Non-pigmented ciliary epithelial cell (primary cell): ENCODE measurements at places on chromosomes 1 and 21.

- peak; percentile 18 for DNase-seq
Measured at GRCh38 chr1:17768651-17769241, 13.6 kb downstream of the ACTL8 start.

DNA sequence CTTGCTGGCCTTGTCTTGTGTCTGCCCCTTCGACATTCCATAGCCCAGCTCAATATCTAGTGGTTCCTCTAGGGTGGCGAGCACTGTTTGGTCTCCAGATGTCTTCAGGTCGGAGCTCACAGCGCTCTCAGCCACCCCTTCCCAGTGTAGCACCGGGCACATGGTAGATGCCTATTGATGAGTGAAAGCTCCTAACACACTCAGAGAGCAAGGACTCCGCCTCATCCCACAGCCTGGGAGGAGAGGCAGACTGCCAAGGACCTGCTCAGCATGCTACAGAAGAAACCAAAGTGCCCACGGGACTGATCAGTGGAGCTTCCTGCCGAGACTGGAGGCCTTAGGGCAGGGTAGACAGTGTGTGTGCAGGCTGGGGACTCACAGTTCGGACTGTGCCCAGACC is 10.9 kb downstream of the PCSK9 start:
- DNase-seq, result peak; percentile 38

GRCh38 chr1:232390590-232390989 is 239.3 kb downstream of the SIPA1L2 start:
- DNase-seq, result no peak

GRCh38 chr1:18573170-18573569 is 57.5 kb upstream of the PAX7 start:
- DNase-seq, result no peak

DNA sequence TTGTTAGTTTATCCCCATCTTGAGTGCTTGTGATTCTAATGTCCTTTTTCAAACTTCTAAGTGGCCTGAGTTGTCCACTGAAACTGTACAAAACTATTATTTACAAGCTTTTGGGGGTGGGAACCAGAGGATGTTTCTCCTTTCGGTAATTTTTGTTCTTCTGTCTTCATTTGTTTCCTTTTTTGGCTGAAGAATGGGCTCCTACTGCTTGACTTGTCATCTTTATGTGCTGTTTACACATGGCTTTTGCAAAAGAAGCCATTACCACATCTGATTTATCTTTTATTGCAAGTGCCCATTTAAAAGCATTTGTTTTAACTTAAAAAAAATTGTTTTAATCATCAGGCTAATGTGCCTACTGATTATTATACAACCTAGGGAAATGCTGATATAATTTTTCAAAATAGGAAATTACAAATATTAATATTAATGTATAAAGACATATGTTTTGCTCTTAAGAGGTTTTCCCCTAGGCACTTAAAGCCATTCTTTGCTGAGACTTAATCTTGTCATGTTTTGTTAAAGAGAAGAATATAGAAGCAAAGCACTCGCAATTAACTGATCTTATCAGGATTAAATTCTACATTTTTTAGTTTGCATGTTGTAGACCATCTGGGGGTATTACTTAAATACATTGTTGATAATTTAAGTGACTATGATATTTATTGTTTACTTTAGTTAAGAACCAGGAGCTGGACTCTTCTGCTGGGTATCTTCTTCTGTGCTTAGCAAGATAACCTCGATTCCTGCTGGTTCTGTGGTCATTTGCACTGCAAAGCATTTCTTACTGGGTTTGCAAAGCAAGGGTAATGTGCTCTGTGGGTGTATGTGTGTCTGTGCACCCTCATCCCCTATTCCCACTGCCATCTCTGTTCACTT is 40.1 kb downstream of the TMEM200B start:
- DNase-seq, result no peak

- DNase-seq, result peak; percentile 22
Measured at GRCh38 chr1:56516539-56517252, 62.7 kb downstream of the PLPP3 start.

- no peak for DNase-seq
Measured at GRCh38 chr1:172480431-172480830, 36.6 kb upstream of the PIGC start.

GRCh38 chr1:53693339-53693738 is 45.6 kb downstream of the GLIS1 start:
- no peak for DNase-seq

- no peak for DNase-seq
Measured at GRCh38 chr21:37219761-37220432, 47.2 kb downstream of the VPS26C start.

DNA sequence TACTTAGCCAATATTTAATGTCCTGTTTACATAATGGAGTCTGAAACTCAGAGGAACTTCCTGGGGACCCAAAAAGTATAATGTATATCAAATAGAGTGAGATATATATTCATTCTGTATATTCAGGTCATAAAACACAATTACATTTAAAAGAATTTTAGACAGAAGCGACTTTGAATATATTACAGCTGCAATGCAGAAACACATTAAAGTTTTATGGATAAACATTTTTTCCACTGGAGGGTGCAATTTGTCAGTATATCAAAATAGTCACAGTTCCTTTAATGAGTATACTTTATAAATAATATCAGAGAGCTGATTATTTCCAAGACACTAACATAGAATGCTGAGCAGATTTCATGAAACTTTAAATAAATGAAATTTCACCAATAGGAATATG is 43.9 kb upstream of the CRB1 start:
- DNase-seq, result no peak

GRCh38 chr21:46213620-46214286 is 14.8 kb downstream of the LSS start:
- DNase-seq, result no peak

DNA sequence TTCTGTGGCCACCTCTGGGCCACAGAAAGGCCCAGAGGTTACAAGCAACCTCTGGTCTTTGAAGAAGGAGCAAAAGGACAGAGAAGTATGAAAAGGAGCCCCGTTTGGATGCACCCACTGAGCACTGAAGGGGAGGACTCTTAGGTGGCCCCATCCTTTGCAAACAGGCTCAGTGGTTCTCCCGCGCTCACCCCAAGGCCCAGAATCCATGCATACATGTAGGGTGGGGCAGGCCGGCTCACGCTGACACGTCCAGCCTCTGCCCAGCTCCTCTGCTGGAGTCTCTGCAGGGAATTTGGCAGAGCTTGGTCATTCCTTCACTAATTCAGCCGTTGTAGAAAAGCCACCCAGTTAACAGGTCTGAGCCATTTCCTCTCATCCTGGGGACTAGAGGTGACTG is 61.3 kb upstream of the AJAP1 start:
- no peak for DNase-seq

GRCh38 chr1:25425098-25426085 is 4.8 kb upstream of the RHCE start:
- no peak for DNase-seq

DNA sequence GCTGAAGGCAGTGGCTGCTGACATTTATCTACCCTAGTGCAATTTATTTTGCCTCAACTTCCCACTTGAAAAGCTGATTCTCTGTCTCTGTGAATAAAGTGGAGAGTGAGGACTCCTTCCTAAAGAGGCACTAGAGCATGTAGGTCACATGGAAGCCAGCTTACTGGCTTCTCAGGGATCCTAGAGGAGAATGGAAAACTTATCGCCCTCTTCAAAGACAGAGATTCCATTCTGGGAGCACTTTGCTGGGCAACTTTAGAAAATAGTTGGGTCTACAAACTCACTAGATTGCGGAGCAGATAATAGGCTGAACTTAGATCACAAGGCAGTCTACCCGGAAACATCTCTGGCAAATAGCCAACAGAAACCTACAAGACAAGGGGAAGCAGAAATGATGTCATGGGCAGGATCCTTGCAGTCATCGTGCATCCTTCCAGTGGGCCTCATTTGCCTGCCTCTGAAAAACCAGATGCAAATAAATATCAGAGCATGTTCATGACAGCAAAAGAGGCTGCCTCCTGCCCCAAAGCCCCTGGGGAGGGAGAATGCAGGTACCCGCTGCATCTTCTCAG is 104.8 kb upstream of the BARHL2 start:
- DNase-seq, result no peak

- no peak for DNase-seq
Measured at GRCh38 chr21:32728456-32728839, 635 bp upstream of the SYNJ1 start.

DNA sequence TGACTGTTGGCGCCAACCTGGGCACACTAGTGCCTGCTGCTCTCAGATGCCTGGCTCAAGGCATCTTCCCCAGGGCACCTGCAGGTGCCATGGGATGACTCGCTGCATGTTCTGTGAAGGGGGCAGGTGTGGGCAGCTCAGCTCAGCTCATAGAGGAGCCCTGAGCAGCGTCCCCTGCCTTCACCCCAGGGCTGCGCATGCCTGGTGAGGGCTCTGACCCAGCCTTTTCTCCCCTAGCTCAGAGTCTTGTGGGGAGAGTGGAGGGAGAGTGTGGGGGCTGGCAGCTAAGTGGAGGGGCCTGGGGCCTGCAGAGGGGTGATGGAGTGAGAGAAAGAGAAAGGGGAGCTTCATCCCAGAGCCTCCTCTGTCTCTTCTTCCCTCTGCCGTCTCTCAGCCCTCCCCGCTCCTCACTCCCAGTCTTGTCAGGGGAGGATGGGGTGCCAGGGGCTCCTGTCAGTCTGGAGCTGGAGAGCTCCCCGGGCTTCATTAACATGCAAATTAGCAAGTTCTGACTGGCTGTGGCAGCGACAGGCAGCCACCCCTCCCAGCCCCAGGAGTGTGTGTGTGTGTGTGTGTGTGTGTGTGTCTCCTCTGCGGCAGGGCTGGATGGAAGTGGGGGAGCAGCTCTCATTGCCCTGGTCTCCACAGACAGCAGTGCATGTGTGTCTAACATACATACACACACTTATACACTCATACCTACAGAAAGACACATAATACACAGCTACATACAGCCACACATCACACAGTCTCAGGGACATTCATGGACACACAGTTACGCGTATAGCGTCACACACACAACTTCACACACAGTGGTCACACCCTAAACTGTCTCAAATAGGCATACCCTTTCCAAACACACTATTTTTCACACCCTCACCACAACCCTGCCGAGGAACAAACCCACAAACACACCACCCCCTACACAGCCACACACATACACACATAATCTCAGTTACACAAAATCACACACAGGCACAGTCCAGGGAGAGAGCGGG is 34.0 kb downstream of the FOXO6 start:
- DNase-seq, result no peak

- no peak for DNase-seq
Measured at GRCh38 chr1:47622776-47623556, 185.1 kb downstream of the FOXD2 start.

- DNase-seq, result no peak
Measured at GRCh38 chr1:200224315-200224714, 185.5 kb downstream of the ZNF281 start.

DNA sequence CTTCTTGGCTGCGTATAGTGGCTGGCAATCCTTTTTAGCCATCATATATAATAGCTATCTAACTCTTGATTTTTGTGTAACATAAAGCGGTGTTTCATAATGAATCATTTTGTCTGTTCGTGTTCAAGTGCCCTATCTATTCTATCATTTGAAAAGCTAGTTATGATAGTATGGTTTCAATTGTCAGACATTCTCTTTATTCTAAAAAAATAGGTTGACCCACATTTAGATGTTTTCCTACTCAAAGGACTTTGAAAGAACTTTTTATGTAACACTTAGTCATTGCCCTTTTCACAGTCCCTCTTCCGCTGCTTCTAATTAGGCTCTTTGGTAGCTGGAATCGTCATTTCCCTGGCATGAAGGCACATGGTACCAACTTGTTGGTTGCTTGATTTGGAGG is 272.2 kb upstream of the B3GALT2 start:
- no peak for DNase-seq

DNA sequence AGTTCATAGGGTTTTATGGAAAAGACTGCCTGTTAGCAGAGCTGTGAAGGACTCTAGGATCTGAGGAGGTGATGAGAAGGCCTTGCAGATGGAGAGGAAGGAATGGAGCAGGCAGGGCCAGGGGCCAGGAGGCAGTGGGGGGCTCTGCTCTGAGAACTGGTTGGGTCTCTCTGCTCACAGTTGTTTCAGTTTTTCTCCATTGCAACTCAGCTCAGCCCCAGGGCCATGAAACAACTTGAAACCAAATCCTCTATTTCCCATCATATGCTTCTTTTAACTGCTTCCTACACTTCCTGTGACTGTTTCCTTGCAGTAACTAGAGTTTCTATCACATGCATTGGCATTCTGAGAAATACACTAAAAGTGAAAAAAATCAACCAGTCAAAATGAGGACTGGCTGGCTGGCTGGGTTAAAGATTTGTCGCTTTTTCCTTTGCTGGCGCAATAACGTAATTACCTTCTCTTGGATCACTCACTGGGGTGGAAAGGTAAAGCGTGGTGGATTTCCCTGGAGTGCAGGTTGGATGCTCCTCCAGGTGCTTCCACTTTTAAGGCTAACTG is 172.0 kb downstream of the CDC7 start:
- DNase-seq, result no peak

GRCh38 chr1:235888119-235888643 is 21.5 kb upstream of the LYST start:
- no peak for DNase-seq

- no peak for DNase-seq
Measured at GRCh38 chr21:27047658-27048314, 80.9 kb upstream of the ADAMTS5 start.

DNA sequence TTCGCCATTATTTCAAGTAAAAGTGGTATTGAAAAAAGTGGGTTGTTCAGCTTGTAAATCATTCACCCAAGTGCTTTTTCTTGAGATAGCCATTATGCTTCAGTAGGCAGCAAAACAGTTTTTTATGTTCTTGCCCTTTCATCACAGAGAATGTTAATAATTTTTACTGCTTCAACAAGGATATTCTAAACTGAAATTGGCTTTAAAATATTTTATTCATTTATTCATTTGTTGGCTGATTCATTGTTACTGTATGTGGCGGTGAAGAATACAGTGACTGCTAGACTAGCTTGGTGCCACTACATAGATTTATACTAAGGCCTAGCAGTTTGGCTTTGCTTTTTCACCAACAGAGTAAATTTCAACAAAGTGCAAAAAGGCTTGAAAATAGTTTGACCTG is 121.5 kb downstream of the OLFML2B start:
- DNase-seq, result no peak

DNA sequence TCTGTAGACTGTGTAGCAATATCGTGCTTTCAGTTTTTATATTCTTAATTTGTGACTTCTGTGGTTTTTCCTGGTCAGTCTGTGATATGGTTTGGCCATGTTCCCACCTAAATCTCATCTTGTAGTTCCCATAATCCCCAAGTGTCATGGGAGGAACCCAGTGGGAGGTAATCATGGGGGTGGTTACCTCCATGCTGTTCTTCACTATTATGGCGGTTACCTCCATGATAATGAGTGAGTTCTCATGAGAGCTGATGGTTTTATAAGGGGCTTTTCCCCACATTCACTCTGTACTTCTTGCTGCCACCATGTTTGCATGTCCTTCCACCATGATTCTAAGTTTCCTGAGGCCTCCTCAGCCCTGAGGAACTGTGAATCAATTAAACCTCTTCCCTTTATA is 169.8 kb downstream of the LEPR start:
- no peak for DNase-seq

GRCh38 chr1:33089457-33089856 is 8.5 kb downstream of the AZIN2 start:
- no peak for DNase-seq

GRCh38 chr1:201383647-201384405 is 6.3 kb upstream of the TNNT2 start:
- peak; percentile 82 for DNase-seq
